Hematopoietic multipotent progenitor cell (in vitro differentiated cells): ENCODE measurements at places on chromosomes 12 and 14.

DNA sequence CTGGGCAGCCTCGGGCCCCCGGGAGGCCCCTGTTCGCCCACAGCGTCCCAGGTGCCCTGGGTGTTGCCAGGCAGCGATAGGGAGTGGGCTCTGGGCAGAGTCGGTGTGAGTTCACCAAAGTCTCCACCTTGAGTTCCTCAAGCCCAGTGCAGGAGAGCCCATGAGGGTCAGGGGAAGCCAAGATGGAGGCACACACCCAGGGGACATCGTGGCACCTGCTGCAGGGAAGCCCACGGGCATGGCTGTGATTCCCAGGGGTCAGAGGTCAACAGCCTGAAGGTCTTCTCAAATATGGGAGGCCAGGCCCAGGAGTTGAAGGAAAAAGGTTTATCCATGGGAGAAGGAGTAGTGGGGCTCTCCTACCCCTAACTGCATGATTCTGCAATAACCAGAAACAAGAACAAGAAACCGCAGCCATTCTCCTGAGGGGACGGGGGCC, 148.8 kb downstream of the ADGRD1 start:
- DNase-seq = no peak

DNA sequence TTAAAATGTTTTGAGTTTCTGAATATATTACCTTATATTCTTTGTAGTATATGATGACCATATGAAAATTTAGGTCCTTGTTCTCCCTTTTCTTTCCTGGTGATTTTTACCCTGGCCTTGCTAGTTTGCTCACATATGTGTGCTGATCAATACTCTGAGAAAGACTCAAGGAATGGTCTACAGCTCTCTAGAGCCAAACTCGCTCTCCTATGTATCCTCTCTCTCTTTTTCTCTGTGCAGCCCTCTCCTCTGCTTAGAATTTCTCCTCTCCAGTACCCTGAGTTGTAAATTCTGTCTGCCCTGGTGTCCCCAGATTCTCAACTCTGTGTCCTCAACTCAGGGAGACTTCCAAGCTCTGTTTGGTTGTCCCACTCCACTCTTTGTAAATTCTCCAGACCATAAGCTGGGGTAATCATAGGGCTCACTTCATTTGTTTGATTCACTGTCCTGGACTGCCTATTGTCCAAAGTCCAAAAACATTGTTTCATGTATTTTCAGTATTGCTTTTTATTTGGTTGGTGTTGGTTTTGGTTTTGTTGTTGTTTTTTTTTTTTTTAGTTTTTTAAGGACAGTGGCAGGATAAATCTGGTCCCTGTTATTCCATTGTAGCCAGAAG, 41.0 kb downstream of the FOXA1 start:
- DNase-seq = no peak

GRCh38 chr12:113136128-113136989, 798 bp upstream of the RASAL1 start:
- peak; percentile 65 for DNase-seq

DNA sequence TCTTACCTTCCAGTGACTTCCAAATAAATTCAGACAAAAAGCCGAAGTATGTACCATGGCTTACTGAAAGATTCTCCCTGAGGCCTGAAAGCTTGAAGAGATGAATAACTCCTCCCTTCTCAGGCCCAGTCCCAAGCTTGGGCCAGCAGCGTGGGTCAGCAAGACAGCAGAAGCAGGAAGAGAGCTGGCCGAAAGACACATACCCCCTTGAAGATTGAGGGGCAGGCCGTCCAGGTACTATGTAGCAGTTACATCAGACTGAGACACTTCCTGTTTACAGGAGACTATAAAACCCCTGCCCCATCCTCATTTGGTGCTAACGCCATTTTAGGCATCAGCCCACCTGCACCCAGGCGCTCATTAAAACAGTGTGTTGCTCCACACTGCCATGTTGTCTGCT, 15.0 kb downstream of the NDUFA12 start:
- no peak for DNase-seq

DNA sequence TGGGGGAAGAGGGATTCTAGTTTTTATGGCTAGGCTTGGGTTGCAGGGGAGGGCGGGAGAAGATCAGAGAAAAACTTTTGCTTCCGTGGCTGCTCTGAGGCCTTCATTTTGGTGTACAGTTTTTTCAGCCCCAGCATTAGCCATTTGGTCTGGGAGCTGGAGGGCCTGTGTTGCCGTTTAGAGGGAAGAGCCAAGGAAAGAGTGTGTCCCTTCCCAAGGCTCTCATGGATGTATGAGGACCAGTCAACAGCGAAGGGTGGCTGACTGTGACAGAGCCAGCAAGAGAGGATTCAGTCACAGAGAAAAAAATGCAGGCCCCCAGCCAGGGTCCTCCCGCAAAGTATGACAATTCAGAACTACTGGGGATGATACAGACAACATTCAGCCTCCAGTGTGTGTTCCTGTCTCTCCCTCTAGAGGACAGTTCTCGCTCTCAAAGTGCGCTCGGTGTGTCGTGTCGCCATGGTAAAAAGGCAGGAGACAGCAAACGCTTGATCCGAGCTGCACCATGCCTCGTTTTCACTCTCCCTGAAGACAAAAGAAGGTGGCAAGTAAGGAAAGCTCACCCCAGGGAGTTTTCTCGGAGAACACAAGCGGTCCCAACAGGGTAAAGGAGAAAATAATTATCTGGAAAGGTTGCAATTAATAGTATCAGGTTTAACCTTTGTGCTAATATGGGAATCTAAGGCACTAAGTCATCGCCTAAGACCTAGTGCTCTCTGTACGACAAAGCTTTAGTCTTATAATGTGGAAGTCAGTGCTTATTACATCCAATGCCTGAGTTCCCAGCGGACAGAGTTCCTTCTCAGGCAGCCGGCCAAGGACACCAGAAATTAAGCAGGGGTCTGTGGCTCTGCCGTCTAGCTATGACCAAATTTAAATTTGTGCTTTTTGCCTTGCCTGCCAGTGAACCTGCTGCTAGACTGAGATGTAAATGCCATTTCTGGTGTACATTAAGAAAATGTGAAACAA, 157.3 kb upstream of the PLXNC1 start:
- DNase-seq = no peak

- peak; percentile 82 for DNase-seq
These were observed 95.1 kb downstream of the LLPH start for GRCh38 chr12:66035288-66035966.

GRCh38 chr12:132218527-132218875, 74.2 kb downstream of the NOC4L start:
- DNase-seq = no peak

DNA sequence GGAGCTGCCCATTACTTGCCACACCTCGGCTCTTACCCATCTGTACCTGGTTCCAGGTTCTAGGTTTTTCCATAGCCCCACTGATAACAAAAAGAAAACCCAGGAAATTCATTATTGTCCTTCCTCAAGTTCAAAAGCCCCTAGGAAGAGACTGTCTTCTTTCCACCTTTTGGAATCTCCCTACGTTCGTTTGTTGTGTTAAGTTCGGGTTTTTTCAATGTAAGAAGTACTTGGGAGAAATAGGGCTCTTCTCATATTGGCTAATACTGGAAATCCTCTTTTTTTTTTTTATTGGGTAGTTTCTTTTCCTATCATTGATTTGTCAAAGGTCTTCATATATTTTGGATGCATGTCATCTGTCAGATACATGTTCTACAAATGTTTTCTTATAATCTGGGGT, 17.3 kb downstream of the SLC15A5 start:
- no peak for DNase-seq

DNA sequence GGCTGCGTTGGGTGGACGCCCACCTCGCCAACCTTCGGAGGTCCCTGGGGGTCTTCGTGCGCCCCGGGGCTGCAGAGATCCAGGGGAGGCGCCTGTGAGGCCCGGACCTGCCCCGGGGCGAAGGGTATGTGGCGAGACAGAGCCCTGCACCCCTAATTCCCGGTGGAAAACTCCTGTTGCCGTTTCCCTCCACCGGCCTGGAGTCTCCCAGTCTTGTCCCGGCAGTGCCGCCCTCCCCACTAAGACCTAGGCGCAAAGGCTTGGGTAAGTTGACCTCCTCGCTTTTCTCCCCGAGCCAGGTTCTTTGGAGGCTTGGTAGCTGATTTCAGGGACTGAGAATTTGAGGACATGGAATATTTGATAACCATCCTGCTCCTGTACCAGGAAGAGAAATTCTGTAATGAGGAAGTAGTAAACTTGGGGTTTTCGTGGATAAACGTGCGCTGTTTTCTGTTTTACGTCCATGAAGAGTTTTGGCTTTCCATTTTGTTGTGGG, 530 bp downstream of the APAF1 start:
- no peak for DNase-seq

GRCh38 chr12:49627752-49628360, 4.5 kb downstream of the PRPF40B start:
- DNase-seq = no peak

DNA sequence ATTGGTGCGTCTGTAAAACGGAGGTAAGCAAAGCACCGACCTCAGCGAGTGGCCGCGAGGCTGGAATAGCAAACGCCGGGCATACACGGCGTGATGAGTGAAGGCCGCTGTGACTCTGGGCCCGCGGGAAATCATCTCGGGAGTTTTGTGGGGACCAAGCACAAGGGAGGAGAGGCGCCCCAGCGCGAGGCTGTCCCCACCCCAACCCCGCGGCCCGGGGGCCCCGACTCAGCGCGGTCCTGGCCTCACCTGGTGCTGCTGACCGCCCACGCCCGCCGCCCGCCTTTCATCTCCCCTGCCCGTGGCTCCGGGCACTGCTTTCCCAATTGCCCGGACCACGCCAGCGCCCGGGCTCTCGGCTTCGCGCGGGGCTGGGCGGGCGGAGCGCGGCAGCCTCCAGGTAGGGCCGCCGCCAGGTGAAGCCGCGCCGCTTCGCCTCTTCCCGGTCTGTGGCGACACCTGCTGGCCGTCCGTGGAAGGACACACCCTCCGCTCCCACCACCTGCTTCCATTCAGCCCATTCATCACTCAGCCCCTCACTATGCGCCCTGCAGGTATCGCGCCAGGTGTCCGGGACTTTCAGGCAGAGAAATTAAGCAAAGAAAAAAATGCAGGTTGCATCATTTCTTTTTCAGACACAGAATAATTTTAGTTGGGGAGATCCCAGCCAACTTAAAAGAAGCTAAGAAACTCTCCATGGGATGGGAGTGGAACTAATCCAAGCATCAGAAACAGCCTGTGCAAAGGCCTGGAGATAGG, 360.4 kb downstream of the MED13L start:
- DNase-seq = peak; percentile 48

GRCh38 chr14:94329857-94330256, 6.7 kb upstream of the SERPINA6 start:
- DNase-seq = no peak

DNA sequence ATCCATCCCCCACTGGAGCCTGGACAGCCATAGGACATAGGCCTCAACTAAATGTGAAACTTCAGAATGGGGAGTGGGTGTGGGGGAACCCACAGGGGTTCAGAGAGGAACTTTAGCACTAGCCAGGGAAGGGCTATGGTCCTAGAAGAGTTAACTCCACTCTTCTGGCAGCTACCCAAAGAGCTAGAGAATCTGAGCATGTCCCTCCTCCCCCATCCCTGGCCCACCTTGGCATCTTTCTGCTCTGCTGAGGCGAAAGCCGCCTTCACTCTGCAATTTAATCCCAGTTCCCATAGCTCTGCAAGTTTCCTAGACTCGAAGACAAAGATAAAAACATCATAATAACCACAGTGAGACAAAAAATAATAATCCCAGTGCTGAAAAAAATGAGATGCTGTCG, 214.7 kb upstream of the RTL1 start:
- no peak for DNase-seq

DNA sequence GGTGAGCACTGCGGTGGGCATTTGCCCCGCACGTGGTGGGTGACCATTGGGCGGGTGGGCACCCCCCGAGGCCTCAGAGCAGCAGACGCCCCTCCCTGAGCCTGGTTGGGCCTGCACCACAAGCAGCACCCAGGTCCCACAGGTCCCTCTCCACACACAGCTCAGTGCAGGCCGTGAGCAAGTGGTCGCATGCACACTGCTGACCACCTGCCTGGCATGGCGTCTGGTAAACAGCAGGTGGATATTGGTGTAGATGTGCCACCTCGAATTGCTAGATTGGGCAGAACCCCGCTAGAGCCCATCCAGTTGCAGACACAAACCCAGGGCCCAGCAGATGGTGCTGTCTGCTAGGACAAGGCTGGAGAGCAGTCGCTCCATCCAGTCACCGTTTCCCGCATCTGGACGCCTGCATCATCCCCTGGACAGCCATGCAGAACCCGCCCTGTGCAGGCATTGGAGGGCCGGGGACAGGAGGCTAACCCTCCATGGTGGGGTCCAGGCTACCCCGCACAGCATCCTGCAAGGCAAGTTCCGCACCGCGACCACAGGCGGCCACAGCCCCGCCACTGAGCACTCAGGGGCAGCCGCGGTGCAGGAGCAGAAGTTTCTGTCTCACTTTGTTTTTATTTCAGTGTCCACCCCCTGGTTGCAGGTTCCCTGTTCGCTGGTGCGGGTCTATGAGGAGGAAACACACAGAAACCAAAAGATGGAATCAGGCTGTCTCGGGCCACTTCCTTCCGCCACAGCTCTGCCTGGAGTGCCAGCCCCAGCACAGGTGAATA, 45.6 kb upstream of the RIMBP2 start:
- peak; percentile 71 for DNase-seq

GRCh38 chr12:122129131-122129530, 44.9 kb downstream of the IL31 start:
- DNase-seq = no peak

GRCh38 chr14:86501611-86502010, 971.7 kb downstream of the FLRT2 start:
- peak; percentile 62 for DNase-seq

DNA sequence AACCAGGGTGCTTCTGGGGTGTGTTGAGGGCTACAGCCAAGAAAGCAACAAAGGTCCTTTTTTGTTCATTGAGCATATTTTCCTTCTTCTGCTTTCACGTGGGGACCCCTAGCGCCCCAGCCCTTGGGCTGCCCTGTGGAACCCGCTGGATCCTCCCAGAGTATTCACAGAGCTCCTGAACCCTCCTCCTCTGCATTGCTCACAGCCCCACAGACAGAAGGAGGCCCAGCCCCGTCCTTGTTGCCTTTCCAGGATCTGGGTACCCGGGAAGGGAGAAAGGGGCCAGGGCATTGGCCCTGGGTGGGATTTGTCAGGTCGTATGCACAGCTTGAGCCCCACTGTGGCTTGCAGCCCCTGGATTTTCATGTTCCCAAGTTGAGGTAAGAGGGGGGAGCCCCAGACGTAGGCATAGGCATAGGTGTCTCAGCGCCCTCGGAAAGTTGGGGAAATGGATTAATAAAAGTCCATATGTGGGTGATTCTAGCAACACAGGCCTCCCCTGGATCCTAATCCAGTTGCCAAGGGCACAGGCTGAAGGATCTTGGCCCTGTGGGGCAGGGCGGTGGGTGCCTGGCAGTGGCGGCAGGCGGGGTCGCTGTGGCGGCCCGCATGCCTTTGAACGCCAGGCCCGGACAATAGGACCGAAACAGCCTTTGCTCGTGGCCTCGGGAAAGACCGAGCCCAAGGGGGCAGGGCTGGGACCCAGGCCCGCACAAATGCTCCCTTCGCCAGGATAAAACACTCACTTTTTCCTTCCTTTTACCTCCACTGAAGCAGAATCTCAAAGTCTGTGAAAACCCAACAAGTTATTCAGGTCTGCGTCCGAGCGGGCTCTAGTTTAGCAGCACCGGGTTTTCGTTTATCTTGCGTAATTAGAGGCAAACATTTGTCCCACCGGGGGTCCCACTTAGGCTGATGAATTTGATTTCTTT, 3.0 kb upstream of the HOXC10 start:
- no peak for DNase-seq
